CD4-positive, alpha-beta T cell treated with Interleukin-4 for 4 hours (primary cell): ENCODE measurements at places on chromosomes 6 and 20.

GRCh38 chr20:48006036-48006833 is 221.0 kb upstream of the SULF2 start:
- DNase-seq: no peak

- DNase-seq: no peak
Measured at GRCh38 chr6:109347779-109348178, 34.5 kb downstream of the CD164 start.

- DNase-seq: peak; percentile 71
Measured at GRCh38 chr6:139028658-139029469, at the start of gene ABRACL. Gene ABRACL (plus strand): TSS chr6:139028745. CDS start chr6:139034161, 5,416 bp downstream.

- DNase-seq: peak; percentile 8
Measured at GRCh38 chr20:1897965-1898464, 2.8 kb downstream of the SIRPA start.

GRCh38 chr6:24274441-24275083 is 83.3 kb downstream of the DCDC2 start:
- no peak for DNase-seq

DNA sequence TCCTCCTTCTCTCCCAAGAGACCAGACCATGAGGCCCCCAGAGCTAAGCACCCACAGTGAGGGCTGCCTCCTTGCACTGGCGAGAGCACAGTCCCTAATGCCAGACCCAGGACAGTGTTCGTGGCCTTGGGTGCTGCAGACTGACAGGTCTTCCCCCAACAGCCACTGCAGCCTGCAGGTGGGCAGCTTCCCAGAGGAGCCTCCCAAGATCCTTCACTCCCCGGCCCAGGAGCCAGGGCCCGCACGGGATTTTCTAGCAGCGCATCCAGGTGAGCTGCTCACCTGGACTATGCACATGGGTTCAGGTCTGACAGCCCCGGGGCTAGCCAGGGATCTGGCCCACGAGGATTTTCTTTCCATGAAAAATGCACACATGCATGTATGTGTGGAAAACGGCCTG is 41.7 kb downstream of the SUMO4 start:
- no peak for DNase-seq

- no peak for DNase-seq
Measured at GRCh38 chr6:123655521-123656306, 19.0 kb upstream of the TRDN start.

GRCh38 chr6:141403827-141404226 is 728.9 kb upstream of the GJE1 start:
- DNase-seq: no peak

- no peak for DNase-seq
Measured at GRCh38 chr20:8509809-8510208, 377.7 kb downstream of the PLCB1 start.

GRCh38 chr6:162014069-162014811 is 713.3 kb downstream of the PRKN start:
- DNase-seq: no peak

GRCh38 chr6:140670021-140670420 is 1295.6 kb upstream of the CITED2 start:
- DNase-seq: no peak

DNA sequence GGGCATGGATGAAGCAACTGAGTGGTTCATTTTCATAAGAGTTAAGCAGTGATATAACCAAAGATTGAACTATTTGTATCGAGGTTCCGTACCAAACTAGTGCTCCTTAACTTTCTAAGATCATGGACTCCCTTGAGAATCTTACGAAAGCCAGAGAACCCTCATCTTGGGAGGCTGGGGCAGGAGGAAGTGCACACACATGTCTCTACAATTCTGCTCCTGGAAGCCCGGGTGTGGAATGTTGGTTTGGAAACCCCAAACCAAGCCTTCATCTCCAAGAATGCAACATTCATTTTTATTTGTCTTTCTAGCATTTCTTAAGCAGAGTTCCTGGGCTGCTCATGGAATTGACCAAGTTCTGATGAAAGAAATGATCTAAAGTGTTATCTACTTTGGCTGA is 250.5 kb upstream of the PRND start:
- DNase-seq: no peak

GRCh38 chr6:137927777-137928218 is 60.7 kb downstream of the TNFAIP3 start:
- peak; percentile 86 for DNase-seq

- DNase-seq: peak; percentile 87
Measured at GRCh38 chr6:32984622-32985389, 16.4 kb downstream of the BRD2 start.

DNA sequence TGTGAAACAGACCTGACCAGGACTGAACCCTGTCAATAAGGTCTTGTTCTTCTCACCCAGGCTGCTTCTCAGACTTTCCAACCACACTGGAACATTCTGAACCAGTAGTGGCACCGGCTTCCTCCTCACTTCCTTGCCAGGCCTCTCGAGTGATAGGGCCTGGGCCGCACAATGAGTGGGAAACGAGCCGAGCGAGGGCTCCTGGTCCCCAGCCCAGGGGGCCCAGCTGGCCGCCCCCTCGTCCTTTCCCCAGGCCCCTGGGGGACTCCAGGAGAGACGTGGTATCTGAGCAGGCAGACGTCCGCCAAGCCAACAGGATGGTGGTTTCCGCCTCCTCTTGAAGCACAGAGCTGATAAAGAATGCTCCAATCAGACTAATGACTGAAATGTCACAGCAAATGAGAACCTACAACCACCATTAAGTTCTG is 117.9 kb downstream of the GMDS start:
- no peak for DNase-seq

GRCh38 chr6:53532942-53533341 is 12.0 kb downstream of the GCLC start:
- no peak for DNase-seq

DNA sequence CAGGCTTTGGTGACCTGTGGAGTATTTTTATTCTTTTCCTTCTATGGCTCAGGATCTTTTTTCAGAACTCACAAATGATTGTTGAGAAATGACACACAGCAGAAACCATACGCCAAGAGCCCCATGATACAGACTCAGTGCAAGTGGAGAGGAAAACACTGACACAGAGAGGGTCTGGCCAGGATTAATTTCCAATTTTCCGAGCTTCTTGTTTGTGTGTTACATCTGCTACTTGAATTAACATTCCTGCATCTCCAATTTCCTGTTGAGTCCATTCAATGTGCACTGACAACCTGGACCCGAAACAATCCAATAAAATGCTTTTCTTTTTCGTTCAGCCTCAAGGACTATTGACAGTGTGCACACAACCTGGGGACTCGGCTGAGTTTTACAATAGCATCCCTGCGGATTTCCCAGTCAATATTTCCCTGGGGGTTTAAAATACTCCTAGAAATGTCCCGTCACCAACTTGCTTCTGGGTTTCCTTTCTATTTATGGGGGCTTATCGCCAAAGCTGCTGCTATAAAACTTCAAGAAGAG is 4.9 kb upstream of the MLN start:
- no peak for DNase-seq

GRCh38 chr6:83119742-83120300 is 52.4 kb downstream of the DOP1A start:
- DNase-seq: no peak

DNA sequence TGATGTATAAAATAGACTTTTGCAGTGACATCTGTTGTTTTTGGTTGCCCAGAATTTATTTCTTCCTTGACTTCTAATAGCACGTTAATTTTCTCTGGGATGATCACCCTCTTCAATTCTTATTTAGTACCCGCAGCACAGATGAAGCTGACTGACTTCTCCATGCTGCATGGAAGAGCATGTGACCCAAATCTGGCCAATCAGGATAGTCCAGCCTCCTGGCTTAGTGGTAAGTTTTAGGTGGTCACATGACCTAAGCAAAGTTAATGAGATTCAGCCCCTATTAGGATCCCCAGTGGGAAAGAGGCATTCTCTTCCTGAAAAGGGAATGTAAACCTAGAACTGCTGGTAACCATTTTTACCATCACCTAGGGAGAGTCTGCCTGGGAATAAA is 13.8 kb upstream of the SIRT5 start:
- no peak for DNase-seq

- DNase-seq: no peak
Measured at GRCh38 chr20:15195378-15195777, 858.0 kb upstream of the FLRT3 start.

DNA sequence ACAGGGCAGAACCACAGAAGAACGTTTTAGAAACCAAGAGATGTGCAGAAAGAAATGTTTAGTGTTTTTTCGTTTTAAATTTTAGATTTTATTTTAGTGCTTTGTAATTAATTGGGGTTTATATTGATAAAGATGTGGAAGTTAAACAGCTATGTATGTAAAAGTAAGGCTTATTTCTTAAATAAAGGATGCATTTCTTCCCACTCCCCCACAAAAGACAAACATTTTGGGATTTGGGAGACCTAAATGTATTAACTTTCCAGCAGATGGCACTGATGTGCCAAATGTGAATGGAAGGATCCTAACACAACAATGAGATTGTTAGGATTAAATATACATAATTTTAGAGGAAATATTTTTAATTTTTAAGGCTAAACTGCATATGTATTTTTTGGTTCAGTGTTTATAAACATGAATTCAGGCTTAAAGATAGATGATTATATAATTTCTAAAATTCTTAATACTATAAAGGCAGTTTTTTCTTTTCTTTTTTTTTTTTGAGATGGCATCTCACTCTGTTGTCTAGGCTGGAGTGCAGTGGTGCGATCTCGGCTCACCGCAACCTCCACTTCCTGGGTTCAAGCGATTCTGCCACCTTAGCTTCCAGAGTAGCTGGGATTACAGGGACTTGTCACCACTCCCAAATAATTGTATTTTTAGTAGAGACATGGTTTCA is 12.0 kb downstream of the PFDN4 start:
- DNase-seq: no peak
